KG1 (cell line): ENCODE measurements at places on chromosomes 11 and 22.

- peak; percentile 84 for DNase-seq
These were observed 492 bp downstream of the JHY start for GRCh38 chr11:122882857-122883645.

GRCh38 chr11:70176940-70177689 lies 26.0 kb upstream of the FADD start:
- DNase-seq: peak; percentile 5

DNA sequence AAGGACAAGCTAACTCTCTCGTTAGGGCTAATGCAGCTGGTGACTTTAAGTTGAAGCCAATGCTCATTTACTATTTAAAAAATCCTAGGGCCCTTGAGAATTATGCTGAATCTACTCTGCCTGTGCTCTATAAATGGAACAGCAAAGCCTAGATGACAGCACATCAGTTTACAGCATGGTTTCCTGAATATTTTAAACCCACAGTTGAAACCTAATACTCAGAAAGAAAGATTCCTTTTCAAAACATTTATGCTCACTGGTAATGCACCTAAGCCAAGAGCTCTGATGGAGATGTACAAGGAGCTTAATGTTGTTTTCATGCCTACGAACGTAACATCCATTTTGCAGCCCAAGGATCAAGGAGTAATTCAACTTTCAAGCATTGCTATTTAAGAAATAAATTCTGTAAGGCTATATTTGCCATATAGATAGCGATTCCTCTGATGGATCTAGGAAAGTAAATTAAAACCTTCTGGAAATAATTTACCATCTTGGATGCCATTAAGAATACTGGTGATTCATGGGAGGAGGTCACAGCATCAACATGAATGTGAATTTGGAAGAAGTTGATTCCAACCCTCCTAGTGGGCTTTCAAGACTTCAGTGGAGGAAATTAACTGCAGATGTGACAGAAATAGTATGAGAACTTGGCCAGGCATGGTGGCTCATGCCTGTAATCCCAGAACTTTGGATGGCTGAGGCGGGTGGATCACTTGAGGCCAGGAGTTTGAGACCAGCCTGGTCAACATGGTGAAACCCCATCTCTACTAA lies 14.5 kb downstream of the XNDC1N start:
- no peak for DNase-seq

DNA sequence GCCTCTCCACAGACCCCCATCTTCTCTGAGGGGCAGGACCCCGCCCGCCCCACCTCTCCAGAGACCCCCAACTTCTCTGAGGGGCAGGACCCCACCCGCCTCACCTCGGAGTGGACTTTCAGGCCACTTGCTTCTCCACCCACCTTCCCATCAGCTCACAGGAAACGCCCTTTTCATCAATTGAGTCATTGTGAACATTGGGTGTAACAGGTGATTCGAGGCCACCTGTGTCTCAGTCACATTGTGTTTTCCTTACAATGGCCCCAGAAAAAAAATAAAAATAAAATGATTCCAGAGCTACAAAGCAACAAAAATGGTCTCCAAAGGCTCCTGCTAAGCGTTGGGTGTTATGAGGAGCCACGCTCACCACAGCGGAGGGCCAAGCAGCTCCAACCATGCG lies 36.0 kb downstream of the BRD1 start:
- no peak for DNase-seq

GRCh38 chr11:22516111-22516510 lies 109.5 kb downstream of the FANCF start:
- no peak for DNase-seq

DNA sequence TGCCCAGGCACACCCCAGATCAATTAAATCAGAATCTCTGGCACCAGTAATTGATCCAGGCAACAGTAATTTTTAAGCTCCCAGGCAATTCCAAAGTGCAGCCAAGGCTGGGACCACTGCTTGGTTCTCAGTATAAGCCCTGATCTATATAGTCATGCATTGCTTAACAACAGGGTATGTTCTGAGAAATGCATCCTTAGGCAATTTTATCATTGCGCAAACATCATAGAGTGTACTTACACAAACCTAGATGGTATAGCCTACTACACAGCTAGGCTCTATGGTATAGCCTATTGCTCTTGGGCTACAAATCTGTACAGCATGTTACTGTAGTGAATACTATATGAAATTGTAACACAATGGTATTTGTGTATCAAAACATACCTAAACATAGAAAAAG lies 651 bp upstream of the C11orf42 start:
- DNase-seq: no peak

- no peak for DNase-seq
These were observed 233.5 kb downstream of the MIAT start for GRCh38 chr22:26890870-26891269.
